Renal pelvis (tissue), 12 donors: ENCODE measurements at places on chromosomes 7 and 10. TPM values are rescaled to one million over a fixed set of nuclear protein-coding genes. Genes with fewer than 3 reads are reported as not detected.
A peak's percentile ranks its signal among the peaks of the same experiment; 100 is the strongest.

GRCh38 chr10:110529596-110530011 lies 31.9 kb downstream of the DUSP5 start:
- DNase-seq, result no peak

DNA sequence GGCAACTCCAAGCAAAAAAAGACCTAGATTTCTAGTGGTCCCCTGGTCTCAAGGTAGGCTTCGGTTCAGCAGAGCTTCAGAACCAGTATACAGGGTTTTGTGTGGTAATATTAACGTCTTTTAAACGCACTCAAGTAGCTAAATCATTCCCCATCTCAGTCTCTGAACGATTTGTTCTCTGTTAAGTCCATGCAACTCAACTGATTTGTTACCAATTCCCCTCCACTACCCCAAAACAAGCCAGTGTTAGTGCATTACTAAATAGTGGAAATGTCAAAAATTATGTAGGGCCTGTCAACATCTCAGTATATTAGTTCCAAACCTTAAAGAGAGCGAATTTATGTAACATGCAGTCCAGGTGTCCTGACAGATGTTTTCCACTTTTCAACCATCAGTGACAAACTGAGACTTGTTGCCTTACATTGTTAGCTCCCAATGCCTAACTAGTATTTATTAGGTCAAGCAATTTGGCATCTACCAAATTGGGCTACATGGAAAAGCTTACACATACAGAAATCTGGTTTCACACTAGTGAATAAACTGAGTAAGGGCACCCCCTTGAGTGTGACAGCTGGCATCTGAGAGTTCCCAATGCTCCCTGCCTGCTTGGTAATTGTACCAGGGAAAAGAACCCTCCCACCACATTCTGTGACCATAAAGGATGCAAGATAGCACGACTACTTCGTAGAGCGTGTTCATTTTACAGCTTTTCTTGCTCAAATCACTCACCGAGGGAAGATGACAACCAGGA lies 12.2 kb downstream of the HNRNPA2B1 start:
- DNase-seq, result no peak

- no peak for DNase-seq
Measured at GRCh38 chr10:34764472-34764946, 50.6 kb downstream of the PARD3 start.

- peak; percentile 82 for DNase-seq
Measured at GRCh38 chr10:87504640-87505365, at the start of gene MINPP1. MINPP1 (plus strand) TSS chr10:87504893; CDS start chr10:87504916, 23 bp downstream.

DNA sequence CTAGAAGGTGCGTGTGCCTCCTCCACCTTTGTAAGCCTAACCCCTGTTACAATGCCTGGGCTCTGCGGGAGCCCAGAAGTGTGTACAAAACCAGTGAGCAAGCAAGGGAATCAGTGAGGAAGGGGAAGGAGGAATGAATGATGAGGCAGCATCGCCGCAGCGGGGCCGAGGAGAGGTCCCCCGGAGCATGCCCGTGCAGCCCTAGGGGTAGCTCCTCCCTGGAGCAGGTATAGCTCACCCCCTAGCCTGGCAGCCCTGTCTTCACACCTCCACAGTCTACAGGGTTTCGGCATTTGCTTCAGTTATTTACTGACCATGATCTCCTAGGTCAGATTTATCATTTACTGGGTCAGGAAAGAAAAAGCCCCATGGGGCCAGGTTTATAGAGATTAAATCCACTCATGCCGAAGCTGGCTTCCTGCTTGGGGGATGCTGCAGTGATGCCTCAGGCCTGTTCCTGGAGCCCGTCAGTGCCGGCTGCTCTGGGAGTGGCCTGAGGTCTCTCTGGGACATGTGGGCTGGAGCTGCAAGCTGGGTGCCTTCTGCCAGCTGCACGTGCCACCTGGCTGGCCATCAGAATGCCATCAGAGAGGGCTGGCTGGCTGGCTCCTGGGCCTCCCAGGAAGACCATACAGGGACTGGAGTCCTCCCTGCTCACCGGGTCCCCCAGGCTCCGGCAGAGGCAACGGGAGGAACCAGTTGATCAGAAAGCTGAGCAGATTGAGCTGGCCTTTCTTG lies 138.9 kb downstream of the GRK5 start:
- DNase-seq, result no peak

DNA sequence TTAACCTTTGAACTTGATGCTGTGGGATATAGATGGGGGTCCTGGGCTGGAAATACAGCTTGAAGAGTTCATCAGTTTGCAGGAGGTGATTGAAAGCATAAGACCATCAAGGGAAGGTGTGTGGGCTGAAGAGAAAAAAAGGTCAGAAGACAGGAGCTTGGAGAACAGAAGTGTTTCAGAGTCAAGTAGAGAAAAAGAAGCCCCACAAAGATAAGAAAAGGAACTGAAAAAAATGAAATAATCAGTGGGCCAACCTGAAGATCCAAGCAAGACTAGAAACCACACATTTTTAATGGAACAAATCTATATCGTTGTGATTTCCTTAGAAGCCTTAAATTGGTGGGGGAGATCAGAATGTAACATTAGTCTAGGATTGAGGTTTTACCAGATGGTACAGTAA lies 22.5 kb downstream of the ZEB1 start:
- no peak for DNase-seq

DNA sequence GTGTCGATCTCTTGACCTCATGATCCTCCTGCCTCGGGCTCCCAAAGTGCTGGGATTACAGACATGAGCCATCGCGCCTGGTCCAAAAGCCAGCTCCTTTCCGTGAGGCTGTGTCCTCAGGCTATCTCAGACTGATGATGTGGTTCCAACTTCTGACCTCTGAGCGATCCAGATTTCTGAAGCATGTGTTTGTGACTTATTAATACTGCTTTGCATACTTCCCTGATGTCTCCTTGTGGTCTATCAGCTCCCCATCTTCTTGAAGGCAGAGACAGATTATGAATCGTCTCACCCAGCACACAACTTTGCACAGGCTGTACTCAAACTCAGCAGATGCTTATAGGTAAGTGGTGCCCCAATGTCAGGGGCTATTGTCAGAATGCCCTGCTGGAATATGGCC lies 2.0 kb upstream of the PLPP4 start:
- no peak for DNase-seq

DNA sequence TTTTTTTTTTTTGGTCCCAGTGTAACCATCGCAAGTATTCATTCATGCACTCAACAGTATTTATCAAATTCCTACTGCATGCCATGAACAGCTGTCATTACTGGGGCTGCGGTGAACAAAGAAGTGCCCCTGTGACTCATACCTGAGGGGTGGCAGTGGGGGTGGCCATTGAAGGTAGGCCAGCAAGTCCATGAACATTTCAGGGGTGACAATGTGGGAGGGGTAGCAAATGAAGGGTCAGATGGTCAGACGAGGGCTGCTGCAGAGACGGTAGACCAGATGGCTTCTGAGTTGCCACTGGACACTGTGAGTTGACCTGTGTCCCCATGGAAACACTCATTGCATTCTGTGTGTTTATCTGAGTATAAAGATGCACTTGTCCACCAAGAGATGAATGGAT lies 92.5 kb upstream of the PITRM1 start:
- no peak for DNase-seq

DNA sequence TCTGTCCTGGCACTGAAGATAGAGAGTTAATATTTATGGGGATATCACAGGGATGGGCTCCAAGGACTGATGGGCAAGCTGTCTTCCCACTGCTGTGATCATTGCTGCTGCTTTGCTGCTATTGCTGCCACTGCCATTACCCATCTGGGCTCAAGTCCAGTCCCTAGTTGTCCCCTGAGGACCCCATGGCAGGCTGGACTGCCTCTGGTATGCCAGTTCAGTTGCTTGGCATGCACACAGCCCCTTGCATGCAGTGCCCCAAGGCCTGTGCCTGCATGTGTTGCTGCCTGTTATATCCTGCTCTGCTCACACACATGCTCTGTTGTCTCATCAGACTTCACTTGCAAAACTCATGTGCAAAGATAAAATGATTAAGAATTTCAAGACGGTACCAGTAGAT lies 109.5 kb downstream of the ADRA2A start:
- no peak for DNase-seq

- DNase-seq, result peak; percentile 0
Measured at GRCh38 chr7:81361769-81362312, 408.0 kb downstream of the HGF start.

DNA sequence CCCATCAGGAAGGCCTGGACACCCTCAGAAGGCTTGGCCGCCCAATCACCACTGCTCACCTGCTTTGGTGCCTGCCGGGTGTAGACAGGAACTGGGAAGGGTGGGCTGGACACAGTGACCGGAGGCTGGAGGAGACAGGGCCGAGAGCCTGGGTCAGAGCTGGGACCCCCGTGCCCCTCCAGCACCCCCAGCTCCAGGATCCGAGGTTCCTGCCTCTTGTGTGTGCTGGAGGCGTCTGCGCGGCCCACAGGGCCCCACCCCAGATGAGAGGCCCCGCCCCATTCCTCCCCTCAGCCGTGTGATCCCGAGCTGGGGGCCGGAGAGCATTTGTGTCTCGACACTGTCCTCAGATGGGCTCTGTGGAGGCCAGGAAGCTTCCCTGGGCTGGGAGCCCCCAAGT lies 9.4 kb downstream of the ADAM8 start:
- no peak for DNase-seq

DNA sequence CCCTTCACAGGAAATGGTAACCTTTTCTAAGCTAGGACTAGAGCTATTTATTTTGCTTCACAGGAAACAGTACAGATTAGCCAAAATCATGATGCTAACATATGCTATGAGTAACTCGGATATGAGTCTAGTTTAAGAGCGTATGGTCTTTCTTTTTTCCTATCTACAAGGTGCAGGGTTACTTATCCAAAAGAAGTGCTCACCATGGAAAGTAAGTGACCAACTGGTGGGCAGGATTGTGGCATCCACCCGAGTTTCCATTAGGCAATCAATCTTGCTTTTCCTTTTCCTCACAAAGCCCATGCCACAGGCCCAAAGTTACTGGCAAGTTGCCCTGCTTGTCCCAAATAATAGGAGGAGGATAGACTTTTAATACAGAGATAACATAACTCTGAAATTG lies 765.1 kb upstream of the POM121L12 start:
- DNase-seq, result no peak

GRCh38 chr7:26167303-26167934 lies 15.4 kb downstream of the NFE2L3 start:
- DNase-seq, result no peak

- no peak for DNase-seq
Measured at GRCh38 chr10:116620423-116621400, at the start of gene PNLIPRP2. PNLIPRP2 (plus strand) TSS chr10:116620953.

DNA sequence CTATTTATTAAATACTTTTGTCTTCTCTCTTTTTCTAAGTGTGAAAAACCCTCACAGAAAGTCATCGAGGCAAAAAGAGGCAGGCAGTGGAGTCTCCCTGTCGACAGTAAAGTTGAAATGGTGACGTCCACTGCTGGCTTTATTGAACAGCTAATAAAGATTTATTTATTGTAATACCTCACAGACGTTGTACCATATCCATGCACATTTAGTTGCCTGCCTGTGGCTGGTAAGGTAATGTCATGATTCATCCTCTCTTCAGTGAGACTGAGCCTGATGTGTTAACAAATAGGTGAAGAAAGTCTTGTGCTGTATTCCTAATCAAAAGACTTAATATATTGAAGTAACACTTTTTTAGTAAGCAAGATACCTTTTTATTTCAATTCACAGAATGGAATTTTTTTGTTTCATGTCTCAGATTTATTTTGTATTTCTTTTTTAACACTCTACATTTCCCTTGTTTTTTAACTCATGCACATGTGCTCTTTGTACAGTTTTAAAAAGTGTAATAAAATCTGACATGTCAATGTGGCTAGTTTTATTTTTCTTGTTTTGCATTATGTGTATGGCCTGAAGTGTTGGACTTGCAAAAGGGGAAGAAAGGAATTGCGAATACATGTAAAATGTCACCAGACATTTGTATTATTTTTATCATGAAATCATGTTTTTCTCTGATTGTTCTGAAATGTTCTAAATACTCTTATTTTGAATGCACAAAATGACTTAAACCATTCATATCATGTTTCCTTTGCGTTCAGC lies 43.4 kb downstream of the TARP start:
- DNase-seq, result no peak

DNA sequence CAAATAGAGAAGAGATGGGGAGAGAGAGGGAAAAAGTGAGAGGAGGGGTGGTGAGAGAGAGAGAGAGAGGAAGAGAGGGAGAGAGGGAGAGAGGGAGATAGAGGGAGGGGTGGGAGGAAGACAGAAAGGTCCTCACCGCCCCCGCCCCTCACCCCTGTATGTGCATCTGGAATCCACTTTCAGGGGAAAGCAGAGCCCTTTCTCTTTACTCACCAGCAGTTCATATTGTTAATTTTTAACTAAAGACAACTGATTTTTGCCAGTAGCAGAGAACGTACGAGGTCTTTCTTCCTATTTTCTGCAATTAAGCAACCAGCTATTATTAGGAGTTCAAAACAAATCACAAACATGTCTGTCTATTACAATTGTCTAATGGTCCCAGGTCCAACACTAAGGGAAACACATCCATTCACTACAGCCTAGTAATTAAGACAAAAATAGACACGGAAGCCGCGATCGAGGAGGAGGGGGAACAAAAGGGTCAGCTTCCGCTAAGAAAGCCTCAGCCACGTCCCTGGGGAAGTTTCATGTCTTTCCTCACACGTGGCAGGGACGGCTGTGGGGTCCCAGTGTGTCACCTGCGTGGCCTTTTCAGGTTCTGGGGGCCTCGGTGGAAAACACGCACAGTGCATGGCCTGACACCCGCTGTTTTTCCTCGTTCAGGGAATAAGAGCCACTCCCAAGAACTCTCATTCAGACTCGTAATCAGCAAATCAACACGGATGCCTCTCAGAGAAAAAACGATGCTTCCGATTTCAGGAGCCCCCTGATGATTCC lies 572.0 kb downstream of the PTPRN2 start:
- DNase-seq, result no peak

DNA sequence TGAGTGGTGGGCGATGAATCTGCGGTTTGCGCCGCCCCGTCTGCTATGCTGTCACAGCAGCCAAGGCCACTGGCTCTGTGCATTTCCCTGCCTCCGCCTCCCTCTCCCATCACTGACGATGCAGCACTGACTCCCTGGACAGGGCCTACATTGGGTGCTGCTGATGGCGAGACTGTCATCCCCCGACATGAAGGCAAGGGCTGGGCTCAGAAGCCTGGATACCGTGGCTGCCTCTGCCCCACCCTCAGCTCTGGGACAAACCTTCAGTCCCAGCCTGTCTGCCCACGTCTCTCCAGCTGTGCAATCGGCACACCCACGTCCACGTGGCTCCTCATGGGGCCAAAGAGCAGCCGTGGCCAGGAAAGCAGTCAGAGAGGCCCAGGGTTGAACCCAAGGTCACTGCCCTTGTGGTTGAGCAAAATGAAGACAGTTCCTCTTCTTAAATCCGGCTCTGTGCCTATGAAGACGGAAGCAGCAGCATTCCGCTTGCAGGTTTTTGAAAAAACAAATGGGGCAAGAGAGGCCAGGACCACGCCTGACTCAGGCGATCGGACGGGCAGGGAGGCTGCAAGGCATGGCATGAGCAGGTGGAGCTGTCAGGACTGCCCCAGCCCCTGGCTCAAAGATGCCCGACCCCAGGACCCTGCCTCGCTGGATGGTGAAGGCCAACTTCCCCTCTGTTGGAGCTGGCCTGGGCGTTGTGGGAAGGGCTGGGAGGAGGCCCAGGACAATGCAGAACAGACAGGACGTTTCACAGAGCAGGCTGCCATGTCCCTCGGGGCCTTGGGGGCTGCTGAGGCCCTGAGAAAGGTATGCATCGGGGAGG lies 517.5 kb downstream of the DNAJB6 start:
- DNase-seq, result no peak

The POU6F2 gene
- 0.16 TPM for polyA plus RNA-seq

The BCAP29 gene
- polyA plus RNA-seq, result 42.4 TPM

The CTAGE15 gene
- polyA plus RNA-seq, result 0.74 TPM

The ZNF107 gene
- polyA plus RNA-seq, result 7.7 TPM

The PNLIPRP1 gene
- not detected for polyA plus RNA-seq

The KCNMA1 gene
- 3.2 TPM for polyA plus RNA-seq

The ZNF488 gene
- polyA plus RNA-seq, result 4.8 TPM

The EIF5AL1 gene
- polyA plus RNA-seq, result 3.4 TPM
